ENCODE measurements at places on chromosomes 4 and X. TPM values are rescaled to one million over a fixed set of nuclear protein-coding genes. Genes with fewer than 3 reads are reported as not detected.

The PASD1 gene
- total RNA-seq = not detected

The NIPAL1 gene
- 3.0 TPM for total RNA-seq

DNA sequence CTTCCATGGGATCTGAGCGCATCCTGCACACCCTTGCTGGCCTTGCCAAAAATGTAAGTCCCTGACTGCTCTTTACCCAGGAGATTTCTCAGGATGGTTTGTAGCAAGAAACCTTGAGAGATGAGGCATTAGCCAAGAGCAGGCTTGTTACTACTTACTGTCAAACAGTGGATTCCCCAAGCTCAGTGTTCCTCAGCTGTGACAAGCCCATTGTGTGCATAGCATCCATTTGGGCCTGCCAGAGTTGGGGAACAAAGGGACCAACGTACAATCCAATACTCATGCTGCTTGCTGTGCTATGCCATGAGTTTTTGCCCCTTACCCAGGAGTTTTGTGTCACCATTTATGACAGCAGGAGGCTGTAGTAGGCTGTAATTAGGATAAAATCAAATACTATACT lies 267.6 kb downstream of the TENM3 start:
- no peak for DNase-seq

DNA sequence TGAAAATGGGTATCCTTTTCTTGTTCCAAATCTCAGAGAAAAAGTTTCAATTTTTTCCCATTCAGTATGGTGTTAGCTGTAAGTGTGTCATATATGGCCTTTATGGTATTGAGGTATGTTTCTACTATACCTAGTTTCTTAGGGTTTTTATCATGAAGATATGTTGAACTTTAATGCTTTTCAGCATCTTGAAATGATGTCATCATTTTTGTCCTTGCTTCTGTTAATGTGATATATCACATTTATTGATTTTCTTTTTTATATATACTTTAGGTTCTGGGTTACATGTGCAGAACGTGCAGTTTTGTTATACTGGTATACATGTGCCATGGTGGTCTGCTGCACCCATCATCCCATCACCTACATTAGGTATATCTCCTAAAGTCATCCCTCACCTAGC lies 44.9 kb downstream of the FOXR2 start:
- DNase-seq = no peak

GRCh38 chrX:13066391-13066790 lies 22.0 kb upstream of the FAM9C start:
- DNase-seq = no peak

DNA sequence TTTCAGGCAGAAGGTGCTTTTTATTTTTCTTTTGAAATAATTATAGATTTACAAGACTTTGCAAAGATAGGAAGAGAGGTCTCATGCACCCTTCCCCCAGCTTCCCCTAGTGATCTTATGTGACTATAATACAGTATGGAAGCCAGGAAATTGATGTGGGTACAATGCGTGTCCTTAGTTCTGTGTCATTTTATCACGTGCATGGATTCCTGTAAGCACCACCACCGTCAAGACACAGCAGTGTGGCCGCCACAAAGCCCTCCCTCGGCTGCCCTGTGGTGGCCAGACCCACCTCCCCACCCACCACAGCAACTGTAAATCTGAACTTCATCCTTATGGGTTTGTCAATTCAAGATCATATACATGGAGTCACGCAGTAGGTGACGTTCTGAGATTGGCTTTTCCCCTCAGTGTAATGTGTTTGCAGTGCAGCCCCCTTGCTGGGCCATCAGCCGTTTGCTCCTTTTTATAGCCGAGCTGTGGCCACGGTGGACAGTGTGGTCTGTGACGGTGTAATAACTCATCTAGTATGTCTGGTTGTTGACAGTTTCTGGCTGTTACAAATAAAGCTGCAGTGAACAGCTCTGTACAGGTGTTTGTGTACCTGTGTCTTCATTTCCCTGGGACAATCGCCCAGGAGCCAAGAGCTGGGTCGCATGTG lies 10.9 kb upstream of the HTRA3 start:
- no peak for DNase-seq

DNA sequence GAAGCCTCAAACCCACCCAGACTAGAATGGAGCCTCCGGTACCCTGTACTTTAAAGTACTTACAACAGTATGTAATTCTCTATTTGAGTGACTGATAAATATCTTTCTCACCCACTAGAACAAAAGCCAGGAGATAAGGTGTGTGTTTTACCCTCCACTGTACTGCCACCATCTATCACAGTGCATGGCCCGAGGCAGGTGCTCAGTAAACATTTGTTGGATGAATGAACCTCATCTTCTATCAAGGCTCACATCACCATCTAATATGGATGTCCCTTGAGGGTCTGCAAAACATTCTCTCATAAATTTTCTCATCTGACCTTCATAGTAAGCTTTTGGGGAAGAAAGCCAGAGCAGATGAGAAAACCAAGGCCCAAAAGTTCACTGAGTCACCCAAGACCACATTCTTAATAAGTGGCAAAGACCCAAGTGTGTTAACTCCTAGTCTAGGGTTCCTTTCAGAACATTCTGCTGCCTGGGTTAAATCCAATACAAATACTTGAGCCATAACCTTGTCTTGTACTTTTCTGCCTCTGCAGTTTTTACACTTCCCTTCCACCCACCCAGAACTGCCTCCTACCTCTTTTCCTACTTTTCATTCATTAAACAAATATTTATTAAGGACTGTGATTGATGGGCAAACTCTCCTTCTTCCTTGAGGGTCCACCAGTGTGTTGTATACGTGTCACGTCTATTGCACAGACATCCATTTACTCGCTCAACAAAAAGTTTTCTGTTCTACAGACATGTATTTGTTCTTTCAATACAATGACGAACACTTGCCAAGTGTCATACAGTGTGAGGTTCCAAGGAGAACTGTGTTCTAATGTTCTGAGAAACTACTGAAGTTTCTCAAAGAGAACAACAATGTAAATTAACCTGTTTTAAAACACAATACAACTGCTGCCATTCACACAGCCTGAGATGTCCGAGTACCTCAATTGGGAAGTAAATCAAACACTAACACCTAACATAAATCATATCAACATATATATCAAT lies 35.7 kb downstream of the APBB2 start:
- no peak for DNase-seq

- no peak for DNase-seq
These were observed 54.4 kb downstream of the PGRMC1 start for GRCh38 chrX:119290476-119290875.

All from NCI-H460 (cell line).